Kidney (tissue), 22 donors: ENCODE measurements at places on chromosomes 5 and 9.

GRCh38 chr5:77180167-77181081 is 30.1 kb upstream of the PDE8B start:
- no peaks in the 10 kb centered on the region for H3K36me3 ChIP-seq
- peak; percentile 40 for DNase-seq
- peak overlapping the region; percentile 51 for H3K4me3 ChIP-seq
- H3K4me1 ChIP-seq, result peaks cover 10% of the 10 kb centered on the region
- no peaks in the 10 kb centered on the region for H3K27me3 ChIP-seq
- H3K27ac ChIP-seq, result no peak overlapping the region

- no peak overlapping the region for H3K4me3 ChIP-seq
- no peaks in the 10 kb centered on the region for H3K4me1 ChIP-seq
- H3K36me3 ChIP-seq, result peaks cover 38% of the 10 kb centered on the region
- DNase-seq, result no peak
- H3K27me3 ChIP-seq, result no peaks in the 10 kb centered on the region
Measured at GRCh38 chr5:134794819-134795218, 36.2 kb downstream of the DDX46 start.

DNA sequence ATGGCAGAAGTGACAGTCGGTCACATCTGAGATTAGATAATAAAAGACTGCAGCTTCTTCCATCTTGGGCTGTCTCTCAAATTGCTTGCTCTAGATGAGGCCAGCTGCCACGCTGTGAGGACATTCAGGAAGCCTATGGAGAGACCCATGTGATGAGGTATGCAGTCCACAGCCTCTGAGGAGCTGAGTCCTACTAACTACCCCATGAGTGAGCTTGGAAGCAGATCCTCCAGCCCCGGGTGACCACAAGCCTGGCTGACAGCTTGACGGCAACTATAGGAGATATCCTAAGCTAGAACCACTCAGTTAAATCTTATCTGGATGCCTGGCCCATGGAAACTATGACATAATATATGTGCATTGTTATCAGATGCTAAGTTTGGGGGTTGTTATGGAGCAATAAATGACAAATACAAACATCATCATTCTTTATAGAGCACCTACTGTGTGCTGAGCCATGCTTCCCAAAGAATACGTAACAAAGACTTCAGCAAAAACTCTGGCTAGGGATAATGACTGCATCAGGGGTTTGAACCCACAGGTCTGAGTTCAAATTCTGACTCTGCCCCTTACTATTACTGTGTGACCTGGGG is 26.7 kb downstream of the KCNV2 start:
- H3K4me1 ChIP-seq, result no peaks in the 10 kb centered on the region
- H3K27ac ChIP-seq, result no peak overlapping the region
- H3K27me3 ChIP-seq, result no peaks in the 10 kb centered on the region

- no peak overlapping the region for H3K27ac ChIP-seq
- H3K36me3 ChIP-seq, result no peaks in the 10 kb centered on the region
- H3K4me3 ChIP-seq, result no peak overlapping the region
- H3K4me1 ChIP-seq, result no peaks in the 10 kb centered on the region
- DNase-seq, result no peak
Measured at GRCh38 chr5:129541648-129542251, 81.7 kb downstream of the ADAMTS19 start.
